ENCODE measurements at places on chromosomes 7 and 10. TPM values are rescaled to one million over a fixed set of nuclear protein-coding genes. Genes with fewer than 3 reads are reported as not detected.

EPHA1 gene
- not detected for total RNA-seq

RINT1 gene
- total RNA-seq = 15.7 TPM

TAS2R3 gene
- total RNA-seq = 10.1 TPM

MINDY4 gene
- total RNA-seq = 16.4 TPM

- DNase-seq = no peak
Measured at GRCh38 chr7:97457054-97457453, 274.8 kb upstream of the TAC1 start.

GRCh38 chr10:76885816-76886215 is 751.8 kb downstream of the KCNMA1 start:
- DNase-seq = no peak

- DNase-seq = no peak
Measured at GRCh38 chr7:131602994-131603372, 46.6 kb upstream of the PODXL start.

GRCh38 chr10:66931949-66932343 is 6.1 kb downstream of the LRRTM3 start:
- no peak for DNase-seq

- no peak for DNase-seq
Measured at GRCh38 chr7:80372415-80372814, 139.4 kb downstream of the GNAT3 start.

GRCh38 chr10:31730776-31731175 is 197.9 kb downstream of the ARHGAP12 start:
- no peak for DNase-seq

GRCh38 chr10:129605266-129605985 is 138.4 kb downstream of the MGMT start:
- DNase-seq = no peak

- DNase-seq = no peak
Measured at GRCh38 chr10:121084016-121084674, 233.0 kb downstream of the WDR11 start.

- no peak for DNase-seq
Measured at GRCh38 chr10:117130346-117130745, 7.7 kb downstream of the VAX1 start.

GRCh38 chr10:86793696-86794095 is 37.3 kb downstream of the BMPR1A start:
- DNase-seq = no peak

- DNase-seq = no peak
Measured at GRCh38 chr7:156222611-156223010, 410.3 kb upstream of the SHH start.

DNA sequence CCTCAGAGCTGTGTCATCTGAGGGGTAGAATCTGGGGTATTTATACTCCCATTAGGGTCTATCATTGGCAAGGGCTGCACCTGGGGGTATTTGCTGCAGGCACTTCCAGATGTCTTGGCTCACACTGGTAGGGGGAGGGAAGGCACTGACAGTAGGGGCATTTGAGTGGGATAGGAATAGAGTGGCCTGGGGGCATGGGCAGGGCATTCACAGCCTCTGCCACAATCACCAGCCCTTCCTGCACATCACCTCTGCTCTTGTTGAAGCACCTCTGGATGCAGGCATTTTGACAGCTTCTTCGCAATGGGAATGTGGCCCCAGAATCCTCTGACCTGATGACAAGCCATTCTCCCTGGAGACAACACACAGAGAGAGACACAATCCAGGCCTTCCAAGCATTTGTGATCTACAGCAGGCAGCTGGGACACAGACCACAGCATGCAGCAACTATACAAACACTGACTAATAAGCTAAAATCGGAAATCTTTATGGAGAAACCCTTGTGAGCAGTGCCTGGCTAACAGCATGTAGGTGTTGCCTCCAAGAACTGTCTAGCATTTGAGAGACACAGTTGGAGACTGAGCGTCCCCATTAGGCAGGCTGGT is 178.5 kb downstream of the KCNMA1 start:
- DNase-seq = no peak

GRCh38 chr10:32299354-32299980 is 47.5 kb downstream of the EPC1 start:
- DNase-seq = no peak

DNA sequence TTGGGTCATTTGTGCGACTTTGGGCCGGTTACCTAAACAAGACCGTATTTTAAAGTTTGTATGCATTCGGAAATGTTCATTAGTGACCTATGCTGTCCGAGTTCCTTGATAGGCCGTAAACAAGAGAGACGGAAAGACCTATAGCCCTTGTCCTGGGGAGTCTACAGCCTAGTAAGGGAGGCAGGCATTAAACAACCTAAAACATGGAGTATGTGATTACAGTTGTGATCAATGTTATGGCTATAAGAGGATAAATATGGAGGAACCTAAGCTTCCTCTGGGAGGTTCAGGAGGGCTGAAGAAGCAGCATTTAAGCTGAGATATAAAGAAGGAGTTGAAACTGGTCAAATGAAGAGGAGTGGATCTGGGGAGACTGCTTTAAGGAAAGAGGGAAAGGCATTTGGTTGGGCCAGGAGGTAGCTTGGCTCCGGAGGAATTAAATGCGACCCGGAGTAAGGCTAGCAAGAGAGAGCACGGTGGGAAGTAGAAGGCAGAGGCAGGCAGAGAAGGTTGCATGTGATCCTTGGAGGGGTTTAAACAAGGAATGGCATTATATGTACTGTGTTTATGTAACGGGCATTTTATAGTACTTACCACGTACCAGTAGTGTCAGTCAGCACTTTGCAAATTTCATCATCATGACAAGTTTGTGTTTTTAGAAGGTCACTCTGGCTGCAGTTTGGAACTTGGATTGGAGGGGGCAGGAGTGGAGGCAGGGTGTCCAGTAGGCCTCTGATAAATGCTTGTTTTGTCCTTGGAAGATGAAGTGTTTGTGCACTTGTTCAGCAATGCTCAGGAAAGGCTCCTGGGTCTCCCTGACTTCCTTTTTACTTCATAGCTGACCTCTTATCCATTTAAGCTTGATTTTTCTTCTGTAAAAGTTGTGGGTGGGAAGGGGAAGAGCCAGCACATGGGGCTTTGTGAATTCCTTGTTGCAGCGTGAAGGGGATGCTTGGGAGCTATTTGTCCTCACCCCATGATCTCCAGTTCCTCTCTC is 1.0 kb upstream of the AVPI1 start:
- no peak for DNase-seq

GRCh38 chr7:95927756-95928155 is 155.4 kb downstream of the DYNC1I1 start:
- DNase-seq = no peak

- no peak for DNase-seq
Measured at GRCh38 chr10:59354434-59354833, 7.9 kb downstream of the FAM13C start.

Measured in dorsolateral prefrontal cortex (tissue), 122 donors.